ENCODE measurements at places on chromosomes 5 and 9.

DNA sequence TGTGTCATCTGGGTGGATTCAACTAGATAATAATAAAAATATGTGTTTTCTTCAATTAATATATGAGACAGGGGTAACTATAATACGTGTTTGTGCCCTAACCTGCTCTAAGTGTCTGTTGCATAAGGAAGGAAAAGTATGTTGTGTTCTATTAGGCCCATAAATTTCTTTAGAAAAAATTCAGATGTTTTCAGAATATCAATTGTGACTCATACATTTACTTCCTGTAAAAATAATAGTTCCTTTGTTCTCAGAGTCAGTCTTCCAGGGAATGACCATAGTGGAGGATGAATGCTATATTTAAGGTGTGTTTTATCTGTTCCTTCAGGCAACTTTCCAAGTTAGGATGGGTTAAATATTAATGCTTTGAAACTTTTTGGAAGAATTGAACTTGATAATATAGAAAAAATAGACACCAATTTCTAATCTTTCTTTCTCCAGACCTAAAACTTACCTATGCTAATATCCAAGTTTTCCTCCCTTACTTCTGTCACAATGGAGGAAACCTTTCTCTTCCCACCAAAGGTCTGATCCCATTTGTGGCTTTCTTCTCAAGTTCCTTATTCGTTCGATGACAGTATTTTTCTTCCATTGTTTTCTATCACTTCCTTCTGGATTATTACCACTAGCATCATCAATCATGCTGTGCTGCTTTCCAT, 49.9 kb downstream of the ISL1 start:
- DNase-seq, result no peak

DNA sequence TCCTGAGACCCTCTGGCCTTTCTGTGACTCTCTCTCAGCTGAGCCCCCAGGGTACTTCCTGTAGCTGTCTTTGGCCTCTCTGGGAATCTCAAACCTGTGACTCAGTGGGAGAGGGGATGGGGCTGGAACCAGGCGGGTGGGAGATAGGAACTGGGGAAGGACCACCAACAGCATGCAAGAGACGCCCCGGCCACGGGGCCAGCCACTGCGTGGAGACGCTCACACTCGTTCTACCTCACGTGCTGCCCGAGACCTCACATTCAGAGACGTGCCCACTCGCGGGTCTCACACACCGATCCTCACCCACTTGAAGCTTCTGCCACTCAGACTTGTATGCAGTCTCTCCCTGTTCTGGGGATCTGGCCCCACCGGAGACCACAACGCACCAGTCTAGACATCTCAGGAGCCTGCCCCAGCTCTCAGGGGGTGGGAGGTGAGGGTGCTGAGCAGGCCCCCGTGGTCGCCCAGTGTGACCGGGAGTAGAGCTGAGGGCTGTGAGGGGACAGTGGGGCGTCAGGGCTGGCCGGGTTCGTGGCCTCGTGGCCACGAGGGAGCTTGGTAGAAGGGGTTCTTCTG, 13.8 kb downstream of the GPRIN1 start:
- DNase-seq, result no peak

- DNase-seq, result no peak
These were observed 459.1 kb downstream of the DMAC1 start for GRCh38 chr9:7340451-7340850.

DNA sequence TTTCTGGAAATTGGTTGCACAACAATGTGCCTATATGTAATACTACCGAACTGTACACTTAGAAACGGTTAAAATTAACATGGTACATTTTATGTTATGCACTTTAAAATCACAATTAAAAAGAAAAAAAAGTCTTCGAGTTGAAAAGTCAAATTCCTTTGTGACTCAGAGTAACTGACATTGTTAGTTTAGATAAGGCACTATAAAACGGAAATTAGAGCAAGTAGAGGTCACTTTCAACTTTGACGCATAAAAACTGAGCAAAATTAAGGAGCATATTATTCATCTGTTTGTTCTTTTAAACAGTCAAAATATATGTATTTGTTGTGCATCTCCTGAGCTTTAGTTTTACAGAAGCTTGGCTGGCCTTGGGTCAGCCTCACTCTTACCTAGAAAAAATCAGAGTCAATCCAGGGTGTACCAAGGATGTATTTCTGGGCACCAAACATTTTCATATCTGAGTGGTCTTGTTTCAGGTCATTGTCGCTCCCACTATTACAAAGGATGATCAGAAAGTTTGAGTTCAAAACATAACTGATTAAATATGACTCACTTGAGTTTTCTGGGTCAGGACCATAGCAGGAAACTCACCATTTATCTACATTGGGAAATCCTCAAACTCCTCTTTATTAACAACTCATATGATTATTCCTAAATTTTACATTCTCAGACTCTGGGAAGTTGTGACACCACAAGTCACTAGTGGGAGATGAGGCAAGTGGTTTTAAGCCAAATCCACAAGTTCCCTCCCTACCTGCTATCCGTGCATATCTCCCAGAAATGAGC, 160.6 kb downstream of the CCDC192 start:
- DNase-seq, result no peak

DNA sequence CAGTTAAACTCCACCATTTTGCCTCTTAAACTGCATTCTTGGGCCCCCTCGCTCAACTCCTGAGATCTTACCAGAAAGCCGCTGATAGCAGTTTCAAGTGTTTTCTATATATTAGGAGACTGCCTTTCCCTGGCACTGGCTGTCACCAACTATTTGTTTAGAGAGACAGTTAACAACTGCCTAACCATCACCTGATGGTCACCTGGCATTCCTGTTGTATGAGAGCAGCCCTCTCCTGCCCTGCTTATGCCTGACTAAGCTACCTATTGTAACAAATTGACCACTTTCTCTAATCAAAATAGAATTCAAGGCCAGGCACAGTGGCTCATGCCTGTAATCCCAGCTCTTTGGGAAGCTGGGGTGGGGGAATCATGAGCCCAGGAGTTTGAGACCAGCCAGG, 28.0 kb upstream of the SIL1 start:
- no peak for DNase-seq

- no peak for DNase-seq
These were observed 208.8 kb downstream of the RFK start for GRCh38 chr9:76185432-76185831.

DNA sequence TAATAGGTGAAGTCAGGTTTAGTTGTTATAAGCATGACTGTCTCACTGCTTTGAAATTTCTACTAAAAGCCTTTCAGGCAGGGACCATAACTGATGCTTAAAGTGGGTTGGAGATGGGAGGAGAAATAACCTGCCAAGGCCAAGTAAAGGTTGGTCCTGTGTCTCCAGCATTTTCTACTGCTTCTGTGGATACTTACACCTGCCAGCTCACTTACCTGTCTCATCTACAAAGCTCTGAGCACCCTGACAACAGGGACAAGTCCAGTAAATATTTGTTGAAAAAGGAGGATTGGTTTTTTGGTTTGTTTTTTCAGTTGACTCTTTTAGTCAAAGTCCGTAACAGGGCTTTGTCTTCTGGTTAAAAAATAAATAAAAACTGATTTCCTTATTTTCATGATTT, 38.6 kb downstream of the GRAMD2B start:
- no peak for DNase-seq

DNA sequence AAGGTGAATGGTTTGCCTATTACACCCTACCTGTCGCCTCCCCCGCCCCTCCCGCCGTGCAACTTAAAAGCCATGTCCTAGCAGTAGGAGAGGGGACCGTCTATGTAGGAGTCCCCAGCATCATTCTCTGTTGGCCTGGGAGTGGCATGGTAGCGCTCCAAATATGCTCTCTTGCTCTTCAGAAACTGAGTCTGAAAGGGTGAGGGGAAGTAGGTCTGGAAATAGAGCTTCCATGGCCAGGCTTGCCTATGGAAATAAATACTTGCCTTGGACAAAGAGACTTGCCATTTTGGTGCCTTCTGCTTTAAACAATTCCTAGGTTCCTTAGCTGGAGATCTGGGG, 1.4 kb downstream of the RGS7BP start:
- no peak for DNase-seq

DNA sequence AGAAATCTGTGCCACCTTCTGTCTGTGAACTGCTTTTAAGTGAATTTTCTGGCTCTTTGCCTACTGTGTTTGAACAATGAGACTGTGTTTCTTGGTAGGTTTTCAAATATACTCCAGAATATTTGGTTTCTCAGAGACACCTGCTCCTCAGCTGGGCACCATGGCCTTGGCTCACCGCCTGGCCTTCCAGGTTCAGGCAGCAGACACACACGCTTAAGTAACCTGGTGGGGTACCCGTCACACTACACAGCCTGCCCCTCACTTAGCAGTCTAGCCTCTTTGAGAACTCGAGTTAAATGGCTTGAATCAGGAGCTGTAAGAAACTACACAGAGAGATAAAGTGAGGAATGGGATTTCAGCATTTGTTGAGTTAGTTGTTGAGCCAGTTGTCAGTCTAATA, 530.5 kb downstream of the MTRR start:
- no peak for DNase-seq

DNA sequence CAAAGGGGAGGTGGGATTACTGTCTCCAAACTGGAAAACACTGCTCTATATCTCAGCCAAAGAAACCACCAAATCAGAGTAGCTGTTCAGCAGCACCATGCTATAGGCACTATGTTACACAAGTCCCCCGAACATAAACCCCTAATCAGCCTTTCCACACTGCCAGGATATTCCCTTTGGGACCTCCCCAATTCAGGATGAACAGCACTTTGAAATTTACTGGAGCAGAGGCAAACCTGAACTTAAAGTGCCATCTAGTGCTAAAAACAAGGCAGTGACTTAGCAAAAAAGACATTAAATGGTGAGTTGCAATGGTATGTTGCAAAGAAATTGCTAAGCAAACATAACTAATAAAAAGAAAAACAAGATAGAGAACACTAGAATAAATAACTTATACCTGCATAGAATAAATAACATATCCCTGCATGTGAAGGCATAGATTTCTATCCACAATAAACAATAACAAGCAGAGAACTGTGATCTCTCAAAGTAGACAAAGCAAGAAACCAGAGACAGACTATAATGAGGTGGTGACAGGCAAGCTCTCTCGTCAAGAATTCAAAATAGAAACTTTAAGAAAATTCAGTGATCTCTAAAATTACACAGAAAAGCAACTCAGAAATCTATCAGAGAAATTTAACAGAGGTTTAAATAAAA, 584.4 kb upstream of the ACO1 start:
- no peak for DNase-seq

DNA sequence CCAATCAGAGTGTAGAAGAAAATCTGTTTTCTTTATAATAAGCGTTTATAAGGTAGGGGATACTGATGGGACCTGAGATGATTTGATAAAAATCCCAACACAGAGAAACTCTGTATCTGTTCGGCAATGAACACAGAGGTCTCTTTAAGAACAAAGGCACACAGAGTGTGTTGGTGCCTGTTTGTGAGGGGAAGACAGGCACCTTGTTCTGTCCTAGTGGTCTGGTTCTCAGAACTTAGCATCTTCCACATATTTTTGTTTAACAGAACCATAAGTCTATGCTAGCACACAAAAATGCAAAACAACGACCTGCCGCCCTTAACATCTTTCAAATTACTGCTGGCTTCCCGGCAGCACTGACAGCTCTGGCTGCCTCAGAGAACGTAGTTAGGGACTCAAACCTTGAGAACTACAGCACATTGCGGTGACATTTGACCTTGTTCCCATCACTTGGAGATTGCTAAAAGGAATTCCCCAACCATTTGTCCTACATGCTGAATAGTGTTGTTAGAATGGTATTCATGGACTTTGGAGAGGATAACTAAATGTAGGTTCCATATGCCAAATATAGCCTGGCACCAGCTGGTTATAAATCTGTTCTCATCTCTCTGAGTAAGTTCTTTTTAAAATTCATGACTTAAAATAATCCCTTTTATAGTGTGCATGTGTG, 871.7 kb upstream of the TYRP1 start:
- DNase-seq, result no peak

All from stimulated activated CD4-positive, alpha-beta T cell treated with anti-CD3 and anti-CD28 coated beads, Interleukin-12 subunit alpha, Interleukin-12 subunit beta, amount 100 ng/mL, for 24 hours (primary cell).